ENCODE measurements at places on chromosomes 7 and 10.

DNA sequence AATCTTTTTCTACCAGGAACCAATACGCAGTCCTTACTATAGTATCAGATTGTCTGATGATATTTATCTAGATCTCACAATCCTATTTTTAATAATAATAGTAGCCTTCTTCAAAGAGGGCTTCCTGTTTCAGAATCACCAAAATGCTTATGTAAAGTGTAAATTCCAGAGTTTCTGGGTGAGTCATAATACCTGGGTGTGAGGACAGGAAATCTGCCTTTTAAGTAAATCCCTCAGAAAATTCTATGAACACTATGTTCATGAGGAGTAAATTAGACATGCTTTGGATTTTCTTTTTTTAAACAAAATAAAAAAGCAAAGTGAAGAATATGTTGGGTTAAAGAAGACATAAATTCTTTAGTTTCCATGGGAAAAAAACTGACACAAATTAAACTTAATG lies 20.5 kb downstream of the DKK1 start:
- no peak for DNase-seq

DNA sequence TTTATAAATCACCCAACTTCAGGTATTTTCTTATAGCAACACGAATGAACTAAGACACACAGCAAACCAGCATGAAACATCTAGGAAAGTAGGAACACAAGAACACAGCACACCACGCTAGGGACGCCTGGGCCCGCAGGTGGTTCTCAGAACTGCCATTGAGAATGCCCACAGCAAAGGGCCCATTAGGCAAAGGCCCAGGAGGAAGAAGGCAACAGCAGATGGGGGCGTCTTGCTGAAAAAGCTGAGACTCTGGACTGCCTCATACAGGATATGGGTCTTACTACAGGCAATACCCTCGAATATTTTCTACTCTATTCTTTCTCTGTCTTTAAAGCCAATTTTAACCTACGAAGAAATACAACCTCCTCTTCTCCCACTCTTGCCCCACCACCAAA lies 77.3 kb downstream of the PARD3 start:
- no peak for DNase-seq

DNA sequence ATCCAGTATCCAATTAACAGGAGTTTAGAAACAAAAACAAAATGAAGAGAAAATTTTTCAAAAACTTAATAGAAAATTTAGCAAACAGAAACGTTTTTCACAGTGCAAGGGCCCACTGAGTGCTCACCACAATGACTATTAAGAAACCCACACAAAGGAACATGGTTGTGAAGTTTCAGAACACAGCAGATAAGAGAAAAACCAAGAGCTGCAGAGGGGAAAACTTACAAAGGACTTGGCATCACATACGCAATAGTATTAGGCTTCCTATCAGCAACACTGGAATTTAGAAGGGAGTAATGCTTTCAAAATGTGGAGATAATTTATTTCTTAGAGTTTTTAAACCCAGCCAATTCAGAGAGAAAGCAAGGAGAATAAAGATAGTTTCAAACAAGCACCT lies 1.7 kb upstream of the C7orf25 start:
- DNase-seq, result no peak

GRCh38 chr10:100743626-100744135 lies 1.7 kb upstream of the PAX2 start:
- DNase-seq, result peak; percentile 58

GRCh38 chr10:123129618-123130271 lies 6.0 kb upstream of the HMX3 start:
- no peak for DNase-seq

GRCh38 chr7:1732072-1732471 lies 62.0 kb downstream of the ELFN1 start:
- no peak for DNase-seq

DNA sequence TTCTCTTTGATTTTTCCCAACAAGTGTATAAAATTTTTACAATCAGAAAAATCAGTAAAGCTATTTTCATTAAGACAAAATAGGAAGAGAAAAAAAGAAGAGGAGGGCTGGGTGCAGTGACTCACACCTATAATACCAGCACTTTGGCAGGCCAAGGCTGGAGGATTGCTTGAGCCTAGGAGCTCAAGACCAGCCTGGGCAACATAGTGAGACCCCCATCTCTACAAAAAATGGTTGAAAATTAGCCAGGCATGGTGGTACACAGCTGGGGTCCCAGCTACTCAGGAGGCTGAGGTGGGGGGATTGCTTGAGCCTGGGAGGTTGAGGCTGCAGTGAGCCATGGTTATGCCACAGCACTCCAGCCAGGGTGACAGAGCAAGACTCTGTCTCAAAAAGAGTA lies 172.3 kb downstream of the AKR1D1 start:
- no peak for DNase-seq

- no peak for DNase-seq
Observed at GRCh38 chr7:50358041-50358705, 53.7 kb downstream of the IKZF1 start.

GRCh38 chr7:103391976-103392375 lies 44.5 kb downstream of the PSMC2 start:
- DNase-seq, result no peak
